ENCODE measurements at places on chromosomes 6 and 20.

DNA sequence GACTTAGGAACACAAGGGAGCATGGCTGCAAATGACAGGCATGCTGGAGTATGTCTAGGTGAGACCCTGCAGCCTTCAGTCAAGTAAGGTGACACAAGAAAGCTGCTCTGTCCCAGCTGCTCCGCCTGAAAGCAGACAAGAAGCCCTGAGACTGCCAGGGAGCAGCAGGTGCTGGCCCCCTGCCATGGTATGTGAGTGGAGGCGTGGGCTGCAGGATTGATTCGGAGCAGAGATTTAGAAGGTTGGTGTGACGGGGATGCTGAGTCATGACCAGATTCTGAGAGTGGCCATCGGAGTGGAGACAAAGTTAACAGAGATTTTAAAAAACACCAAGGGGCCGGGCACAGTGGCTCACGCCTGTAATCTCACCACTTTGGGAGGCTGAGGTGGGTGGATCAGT, 17.8 kb downstream of the LRP11 start:
- DNase-seq = no peak

DNA sequence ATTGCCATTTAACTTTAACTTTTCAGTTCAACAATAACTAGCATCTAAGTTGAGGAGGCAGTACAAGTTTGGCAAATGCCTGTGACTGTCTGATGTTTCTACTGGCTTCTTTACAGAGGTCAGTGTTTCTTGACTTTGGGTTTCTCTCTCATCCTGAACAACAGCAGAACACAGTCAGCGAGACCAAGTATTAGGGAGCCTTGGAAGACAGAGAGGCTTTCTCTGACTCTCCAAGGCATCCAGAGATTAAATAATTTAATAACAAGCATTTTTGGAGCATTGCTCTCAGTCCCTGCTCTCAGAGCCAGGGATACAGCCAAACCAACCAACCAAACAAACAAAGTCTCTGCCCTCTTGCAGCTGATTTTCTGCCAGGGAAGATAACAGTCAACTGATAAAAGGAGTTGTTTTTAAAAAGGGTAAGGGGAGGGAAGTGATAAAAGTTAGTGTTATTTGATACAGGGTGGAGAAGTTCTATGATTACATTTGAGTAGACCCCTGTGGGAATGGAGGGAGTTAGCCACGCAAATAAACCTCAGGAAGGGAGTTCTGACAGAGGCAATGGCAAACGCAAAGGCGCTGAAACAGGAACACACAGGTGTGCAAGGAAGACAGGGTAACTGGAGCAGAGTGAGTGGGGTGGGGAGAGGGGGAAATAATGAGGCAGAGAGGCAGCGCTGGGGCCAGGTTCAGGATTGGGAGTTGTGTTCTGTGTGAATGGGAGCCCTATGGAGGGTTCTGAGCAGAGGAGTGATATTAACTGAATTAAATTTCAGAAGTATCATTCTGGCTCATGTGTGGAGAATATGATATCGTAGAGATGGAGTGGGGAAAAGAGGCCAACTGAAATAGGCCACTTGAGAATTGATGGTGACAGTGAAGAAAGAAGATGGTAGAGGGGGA, 55.2 kb downstream of the SEL1L2 start:
- no peak for DNase-seq

DNA sequence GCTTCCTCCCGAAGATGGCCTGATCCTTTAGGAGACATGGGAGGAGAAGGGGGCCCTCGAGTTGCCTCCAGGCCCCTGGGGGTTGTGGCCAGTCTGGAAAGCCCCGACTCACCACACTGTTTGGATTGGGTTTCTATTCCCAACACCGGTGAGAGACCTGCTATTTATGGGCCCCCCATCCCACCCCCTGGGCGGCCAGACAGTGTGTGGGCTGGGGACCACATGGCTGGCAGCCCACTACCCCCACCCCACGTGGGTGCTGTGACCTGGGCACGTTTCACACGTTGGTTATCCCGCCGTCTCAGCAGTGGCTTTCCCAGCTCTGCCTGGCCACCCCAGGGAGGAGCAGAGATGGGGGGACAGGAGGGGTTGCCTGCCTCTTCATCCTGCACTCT, 116.1 kb downstream of the VEGFA start:
- DNase-seq = no peak

DNA sequence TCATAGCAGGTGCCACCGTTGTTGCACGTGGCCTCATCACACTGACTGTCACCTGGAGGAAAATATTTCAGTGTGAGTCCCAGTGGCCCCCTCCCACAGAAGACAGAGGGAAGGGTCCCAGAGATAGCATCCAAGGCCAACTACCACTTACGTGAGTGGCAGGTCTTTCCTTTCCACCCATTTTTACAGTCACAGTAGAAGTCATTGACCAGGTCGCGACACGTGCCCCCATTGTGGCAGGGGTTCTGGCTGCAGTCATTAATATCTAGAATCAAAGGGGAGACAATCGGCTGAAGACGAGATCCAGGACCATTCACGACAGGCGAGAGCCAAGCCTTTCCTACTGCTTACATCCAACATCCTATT, 28.6 kb downstream of the JAG1 start:
- no peak for DNase-seq

DNA sequence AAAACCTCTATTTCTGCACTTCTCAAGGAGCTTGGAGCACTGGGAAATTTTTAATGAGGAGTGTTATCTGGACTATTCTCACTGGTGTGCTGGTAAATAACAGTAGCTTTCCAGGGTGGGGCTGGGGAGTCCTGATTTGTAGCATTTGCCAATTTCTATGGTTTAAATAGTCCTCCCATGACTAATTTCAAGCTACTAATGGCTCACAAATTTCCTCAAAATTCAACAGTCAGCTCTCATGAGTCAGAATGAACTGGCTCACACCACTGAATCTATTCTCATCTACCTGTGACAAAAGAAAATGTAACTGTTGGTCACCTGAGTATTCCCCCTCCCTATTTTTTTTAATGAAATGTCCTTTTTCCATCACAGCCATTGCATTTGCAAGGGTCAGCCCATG, 449.6 kb downstream of the KIF16B start:
- no peak for DNase-seq

Measured in SW 1271 (cell line).